Neuronal stem cell (in vitro differentiated cells): ENCODE measurements at places on chromosomes 2 and 18.

DNA sequence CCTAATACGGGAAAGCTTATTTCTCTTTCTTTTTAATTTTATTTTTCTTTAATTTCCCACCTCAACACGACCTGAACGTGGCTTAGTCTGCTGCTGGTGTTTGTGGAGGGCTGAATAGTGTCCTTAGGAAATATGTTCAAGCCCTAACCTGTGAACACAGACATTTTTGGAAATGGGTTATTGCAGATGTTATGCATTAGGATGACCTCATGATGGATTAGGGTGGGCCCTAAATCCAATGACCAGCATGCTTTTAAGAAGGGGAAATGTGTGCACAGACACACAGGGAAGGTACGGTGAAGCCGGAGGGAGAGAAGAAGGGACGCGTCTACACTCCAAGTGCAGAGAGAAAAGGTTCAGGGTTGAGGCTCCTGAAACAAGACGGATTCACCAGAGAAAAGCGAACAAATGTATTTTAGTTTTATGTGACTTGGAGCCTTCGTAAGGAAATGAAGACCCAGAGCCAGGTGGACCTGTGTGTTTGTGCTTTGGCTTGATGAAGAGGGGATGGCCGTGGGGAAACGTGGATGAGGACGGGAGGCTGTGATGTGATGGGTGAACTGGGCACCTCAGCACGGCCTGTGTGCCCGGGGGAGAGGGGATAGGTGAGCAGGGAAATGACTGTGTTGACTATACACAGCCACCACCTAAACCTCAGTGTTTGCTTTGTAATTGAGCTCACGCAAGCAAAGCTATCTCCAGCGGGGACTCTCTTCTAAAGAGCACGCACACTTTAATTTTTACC lies 37.5 kb downstream of the RTP5 start:
- no peak for DNase-seq

DNA sequence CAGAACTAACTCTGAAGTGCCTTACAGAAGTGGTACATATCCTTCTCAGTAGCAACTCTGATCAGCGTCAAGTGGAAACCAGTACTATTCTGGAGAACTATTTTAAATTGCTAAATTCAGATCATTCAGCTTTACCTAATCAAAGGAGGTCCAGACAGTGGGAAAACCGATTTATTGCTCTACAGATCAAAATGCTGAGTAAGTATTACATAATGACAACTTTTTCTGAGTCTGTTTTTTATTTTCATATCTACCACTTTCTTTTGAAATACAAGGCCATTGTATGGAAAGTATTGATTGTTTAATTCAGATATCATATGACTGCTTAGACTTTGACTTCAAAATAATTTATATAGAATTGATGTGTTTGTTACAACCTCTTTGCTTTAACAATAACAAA lies 68.7 kb downstream of the NBEAL1 start:
- DNase-seq, result no peak

DNA sequence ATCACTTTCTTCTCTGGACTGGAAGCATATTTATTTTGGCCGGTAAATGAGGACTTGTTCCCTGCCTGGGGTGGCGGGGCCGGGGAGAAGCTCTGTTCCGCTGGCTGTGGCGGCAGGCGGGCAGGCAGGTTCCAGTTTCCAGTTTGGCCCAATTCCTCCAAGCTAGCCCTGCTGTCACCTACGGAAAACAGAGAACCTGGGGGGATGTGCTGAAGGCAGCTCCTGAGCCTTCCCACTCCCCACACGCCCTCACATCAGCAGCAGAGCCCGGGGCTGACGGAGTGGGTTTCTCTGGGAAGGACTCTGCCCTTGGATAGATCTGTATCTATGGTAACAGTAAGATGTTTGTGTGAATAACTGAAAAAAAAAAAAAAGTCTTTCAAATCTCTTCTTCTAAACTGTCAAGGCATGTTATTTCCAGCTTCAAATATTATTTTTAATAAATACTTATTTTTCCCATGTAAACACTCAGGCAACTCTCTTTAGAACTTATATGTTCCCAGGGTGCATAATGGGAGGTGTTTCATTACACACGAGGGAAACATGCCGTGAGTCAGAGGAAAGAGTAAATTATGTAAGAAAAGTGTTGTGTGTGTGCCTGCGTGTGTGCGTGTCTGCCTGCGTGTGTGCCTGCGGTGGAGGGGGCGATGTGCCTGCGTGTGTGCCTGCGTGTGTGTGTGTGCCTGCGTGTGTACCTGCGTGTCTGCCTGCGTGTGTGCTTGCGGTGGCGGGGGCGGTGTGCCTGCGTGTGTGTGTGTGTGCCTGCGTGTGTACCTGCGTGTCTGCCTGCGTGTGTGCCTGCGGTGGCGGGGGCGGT lies 116.1 kb upstream of the ZNF516 start:
- DNase-seq, result no peak

- no peak for DNase-seq
Observed at GRCh38 chr2:209526561-209526960, 102.7 kb downstream of the MAP2 start.
